ENCODE measurements at places on chromosomes 7 and 10.

DNA sequence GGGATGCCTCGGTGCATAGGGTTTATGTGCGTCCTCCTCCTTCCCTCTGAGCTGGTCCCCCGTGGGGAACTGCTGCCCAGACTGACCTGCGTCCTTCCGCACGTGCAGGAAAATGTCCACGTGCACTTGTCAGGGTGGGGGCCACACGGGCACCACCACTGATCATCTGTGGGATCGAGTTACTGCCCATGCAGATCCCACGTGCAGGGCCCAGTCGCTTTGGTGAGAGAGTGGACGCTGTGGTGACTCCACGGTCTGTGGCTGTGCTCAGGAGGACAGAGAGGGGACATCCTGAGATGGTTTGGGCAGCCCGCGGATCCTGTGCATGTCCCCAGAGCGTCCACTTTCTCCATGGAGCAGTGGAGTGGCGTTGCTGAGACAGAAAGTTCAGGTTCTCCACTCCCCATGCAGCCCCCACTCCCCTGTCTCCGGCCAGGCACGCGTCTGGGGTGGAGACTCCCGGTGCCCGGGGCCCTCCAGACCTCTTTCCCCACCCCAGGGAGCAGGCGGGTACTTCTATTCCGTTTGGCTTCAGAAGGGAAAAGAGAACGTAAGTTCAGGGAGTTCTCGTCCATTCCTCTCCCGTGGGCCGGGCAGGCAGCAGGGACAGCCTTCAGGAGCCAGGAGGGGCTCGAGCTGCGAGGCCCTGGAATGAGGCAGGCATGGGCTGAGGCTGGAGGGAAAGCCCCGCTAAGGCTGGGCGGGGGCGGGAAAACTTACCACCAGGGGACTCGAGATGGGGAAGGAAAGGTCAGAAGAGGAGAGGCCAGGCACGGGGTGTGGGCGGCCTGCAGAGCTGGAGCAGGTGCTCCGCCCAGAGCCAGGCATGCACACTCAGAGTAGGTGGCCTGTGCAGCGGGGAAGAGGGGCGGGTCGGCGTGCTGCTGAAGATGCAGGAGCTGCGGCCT is 59.9 kb downstream of the EGFR start:
- DNase-seq, result no peak

GRCh38 chr7:33581236-33581635 is 324.1 kb upstream of the BMPER start:
- DNase-seq, result no peak

GRCh38 chr7:12456506-12456905 is 52.8 kb upstream of the VWDE start:
- no peak for DNase-seq

- no peak for DNase-seq
Measured at GRCh38 chr7:132240262-132240661, 336.0 kb downstream of the PLXNA4 start.

- DNase-seq, result no peak
Measured at GRCh38 chr7:129670656-129671055, 59.1 kb downstream of the NRF1 start.

GRCh38 chr10:95217476-95217875 is 23.4 kb downstream of the ACSM6 start:
- no peak for DNase-seq

DNA sequence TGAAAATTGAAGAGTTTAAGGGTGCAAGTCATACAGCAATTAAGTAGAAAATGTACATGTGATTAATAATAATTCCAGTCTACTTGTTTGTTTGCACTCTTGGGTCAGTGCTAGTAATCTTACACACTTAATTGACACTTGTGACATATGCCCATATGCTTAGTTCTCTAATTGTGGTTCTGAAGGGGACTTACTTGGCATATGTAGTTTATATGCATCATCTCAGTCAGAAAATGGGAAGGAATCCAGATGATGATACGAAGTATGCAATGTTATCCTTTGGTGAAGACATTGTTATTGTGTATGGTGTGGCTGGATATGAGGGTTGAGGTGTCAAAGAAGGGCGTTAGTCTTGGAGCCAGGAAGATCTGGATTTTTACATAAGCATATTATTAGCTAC is 193.5 kb upstream of the HDAC9 start:
- no peak for DNase-seq

- DNase-seq, result no peak
Measured at GRCh38 chr10:96497391-96497790, 16.3 kb downstream of the TLL2 start.

- DNase-seq, result peak; percentile 49
Measured at GRCh38 chr7:76234931-76235441, 33.3 kb downstream of the SRRM3 start.

- DNase-seq, result no peak
Measured at GRCh38 chr10:6065835-6066234, 3.7 kb upstream of the IL2RA start.

DNA sequence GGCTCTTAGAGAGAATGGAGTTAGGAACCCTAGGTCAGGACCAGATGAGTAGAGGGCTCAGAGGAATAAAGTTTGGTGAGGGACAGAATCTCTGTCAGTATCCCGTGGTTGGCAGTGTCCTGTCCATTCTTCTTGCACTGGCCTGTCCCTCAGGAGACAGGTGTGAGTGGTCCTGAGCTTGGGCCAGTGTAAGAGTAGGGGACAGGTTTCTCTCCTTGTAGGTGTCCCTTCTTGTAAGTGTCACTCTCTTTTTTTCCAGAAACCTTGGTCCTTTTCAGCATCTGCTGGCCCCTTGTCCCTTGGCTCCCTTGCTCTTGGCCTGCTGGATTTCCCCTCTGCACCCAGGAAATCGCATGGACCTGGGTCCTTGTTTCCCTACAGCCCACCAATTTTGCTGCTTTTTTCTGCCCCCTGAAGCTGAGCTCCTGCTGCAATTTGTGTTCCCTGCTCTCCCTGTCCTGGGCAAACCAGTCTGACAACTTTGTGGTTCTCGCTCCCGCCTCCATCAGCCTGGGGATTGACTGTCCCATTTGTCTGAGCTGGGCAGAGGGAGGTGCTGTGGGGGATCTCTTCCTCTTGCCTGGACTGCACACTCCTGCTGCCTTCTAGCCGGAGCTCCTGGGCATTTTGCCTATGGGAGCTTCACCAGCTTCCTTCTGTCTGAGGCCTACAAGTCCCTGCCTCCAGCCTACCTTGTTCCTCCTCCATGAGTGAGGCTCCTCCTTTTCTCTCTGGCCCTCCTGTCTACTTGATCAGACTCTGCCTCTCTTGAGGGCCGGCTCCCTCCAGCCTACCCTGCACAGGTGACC is 6.5 kb downstream of the TSPAN14 start:
- DNase-seq, result no peak

DNA sequence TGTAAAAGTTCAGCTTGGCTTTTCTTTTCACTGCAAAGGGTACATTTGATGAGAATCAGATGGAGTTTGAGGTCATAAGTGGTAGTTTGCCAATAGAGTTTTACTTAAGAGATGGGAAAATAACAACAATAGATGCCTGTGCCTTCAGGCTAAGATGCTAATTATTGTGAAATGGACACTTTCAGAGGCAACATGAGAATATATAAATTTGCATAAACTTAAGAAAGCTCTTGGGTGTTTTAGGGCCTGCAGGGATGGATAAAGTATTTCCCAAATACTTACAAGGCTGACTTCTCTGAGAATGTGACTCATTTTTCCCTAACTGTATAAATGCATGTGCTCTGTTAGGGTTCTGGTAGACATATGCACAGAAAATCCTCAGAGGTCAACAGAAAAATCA is 200.3 kb upstream of the SVIL start:
- no peak for DNase-seq

DNA sequence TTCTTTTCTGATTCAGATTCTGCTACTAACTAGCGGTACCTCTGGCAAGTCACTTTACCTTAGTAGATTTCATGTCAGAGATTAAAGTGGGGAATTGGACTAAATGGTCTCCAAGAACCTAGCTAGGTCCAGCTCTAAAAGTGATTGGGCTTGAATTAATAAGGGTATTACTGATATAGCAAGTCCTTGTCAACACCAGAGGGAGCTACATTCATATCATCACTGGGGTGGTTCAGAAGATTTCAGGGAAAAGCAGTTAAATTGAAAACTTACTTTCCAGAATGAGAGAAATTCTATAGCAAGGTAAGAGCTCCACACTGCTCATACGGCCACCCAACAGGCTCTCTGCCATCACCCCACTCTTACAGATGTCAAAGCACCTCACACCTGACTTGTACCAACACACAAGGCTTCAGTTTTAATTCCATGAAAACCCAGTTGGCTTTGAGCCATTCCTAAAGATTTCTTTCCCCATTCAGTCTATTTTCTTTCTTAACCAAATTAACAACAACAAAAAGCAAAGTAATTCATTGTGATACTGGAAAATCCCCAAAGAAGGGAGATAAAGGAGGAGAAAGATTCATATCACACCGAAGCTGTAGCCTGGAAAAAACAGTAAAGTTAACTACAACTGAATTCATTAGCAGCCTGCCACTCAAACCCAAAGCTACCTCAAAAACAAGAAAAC is 38.0 kb upstream of the SPOCK2 start:
- no peak for DNase-seq

GRCh38 chr7:130290745-130291144 is 2.2 kb upstream of the CPA4 start:
- no peak for DNase-seq

DNA sequence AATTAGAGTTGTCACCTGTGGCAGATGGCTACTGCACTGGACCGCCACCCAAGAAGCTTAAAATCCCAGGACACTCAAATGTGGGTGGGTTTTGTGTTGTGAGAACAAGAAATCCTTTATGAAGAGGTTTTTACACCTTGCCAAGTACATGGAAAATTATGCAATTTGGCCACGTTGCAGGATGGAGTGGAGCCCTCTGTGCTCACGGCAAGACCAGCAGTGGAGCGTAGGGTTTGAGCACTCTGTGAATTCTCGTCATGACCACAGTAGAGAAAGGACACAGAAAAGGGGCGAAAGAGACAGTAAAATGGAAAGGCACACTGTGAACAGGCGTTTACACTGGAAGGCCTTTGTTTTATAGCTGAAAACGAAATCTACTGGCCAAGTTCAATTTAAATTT is 222.6 kb downstream of the ADARB2 start:
- DNase-seq, result no peak

DNA sequence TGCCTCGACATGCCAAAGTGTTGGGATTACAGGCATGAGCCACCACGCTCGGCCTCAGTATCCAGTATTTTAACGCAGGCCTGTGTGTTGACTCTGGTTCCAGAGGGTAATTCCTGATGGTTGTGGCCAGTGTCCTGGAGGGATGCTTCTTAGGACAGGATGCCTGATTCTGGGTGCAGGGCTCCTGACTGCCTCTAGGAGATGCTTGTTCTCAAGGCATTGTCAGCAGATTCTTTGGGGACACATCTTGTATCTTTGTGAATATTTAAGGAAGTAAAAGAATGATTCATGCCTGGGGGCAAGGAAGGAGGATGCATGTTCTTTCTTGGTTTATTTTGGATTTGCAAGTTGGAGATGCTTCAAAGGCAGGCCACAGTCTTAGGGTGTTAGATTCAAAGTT is 2.2 kb downstream of the ZDHHC4 start:
- DNase-seq, result no peak

GRCh38 chr10:6888434-6888833 is 308.4 kb upstream of the PRKCQ start:
- no peak for DNase-seq

DNA sequence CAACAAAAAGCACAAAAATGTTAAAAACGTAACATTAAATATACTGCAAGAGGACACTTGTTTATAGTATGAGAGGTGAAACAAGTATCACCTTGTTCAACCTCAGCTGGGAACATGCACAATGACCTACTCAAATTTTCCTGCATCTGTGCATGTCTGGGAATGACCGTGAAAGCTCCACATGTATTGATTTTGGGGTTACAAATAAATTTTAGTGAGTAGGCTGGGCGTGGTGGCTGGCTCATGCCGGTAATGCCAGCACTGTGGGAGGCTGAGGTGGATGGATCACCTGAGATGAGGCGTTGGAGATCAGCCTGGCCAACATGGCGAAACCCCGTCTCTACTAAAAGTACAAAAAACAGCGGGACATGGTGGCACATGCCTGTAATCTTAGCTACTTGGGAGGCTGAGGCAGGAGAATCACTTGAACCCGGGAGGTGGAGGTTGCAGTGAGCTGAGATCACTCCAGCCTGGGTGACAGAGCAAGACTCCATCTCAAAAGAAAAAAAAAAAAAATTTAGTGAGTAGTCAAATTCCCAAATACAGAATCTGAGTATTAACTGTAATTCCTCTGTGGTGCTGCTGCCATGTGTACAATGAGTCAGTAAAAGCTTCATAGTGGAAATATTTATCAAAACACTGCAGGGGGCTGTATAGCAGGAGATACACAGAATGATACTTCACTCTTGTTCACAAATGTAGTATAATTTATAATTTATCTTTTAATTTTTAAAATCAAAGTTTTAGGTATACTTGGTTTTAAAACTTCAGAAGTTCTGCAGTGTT is 41.1 kb downstream of the SUGCT start:
- no peak for DNase-seq

Data from activated naive CD4-positive, alpha-beta T cell (primary cell).